H1 (cell line): ENCODE measurements at places on chromosomes 16 and 17.

GRCh38 chr17:56577843-56578204 is 15.7 kb upstream of the NOG start:
- no peak for DNase-seq

DNA sequence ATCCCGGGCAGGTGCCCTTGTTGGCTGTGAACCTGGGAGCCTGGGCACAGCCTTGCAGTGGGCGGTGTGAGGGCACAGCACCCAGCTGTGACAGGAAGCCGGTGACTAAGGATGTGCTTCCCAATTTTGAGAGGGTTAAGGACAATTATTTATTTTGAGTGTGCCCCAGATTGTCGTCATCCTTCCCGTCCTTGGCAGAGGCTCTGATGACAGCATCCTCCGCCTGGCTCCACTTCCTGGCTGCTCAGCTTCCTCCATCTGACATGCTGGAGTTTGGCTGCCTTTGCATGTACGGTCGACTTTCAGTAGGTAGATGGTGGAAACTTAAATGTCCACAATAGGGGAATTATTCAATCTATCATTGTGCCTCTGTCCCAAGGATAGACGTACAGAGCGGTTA is 282.4 kb upstream of the EEF2KMT start:
- DNase-seq = no peak

GRCh38 chr17:66459811-66460270 is 157.4 kb downstream of the PRKCA start:
- DNase-seq = no peak

DNA sequence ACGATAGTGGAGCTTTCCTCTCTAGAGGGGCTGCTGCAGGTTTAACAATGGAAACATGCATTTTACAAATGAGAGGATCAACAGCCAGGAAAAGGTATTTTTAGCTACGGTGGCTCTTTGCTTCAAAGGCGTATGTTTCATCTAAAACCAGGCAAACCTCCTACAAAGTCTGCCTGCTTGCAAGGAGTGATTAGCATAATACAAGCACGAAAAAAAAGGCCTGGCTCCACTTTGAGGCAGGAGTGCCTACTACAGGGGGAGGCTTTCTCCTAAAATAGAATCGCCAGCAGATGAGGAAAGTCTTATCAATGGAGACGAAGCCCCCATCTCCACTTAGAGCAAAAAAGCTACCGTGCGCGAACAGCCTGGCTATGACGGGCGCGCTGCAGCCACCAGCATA is 27.1 kb upstream of the MTSS2 start:
- no peak for DNase-seq

- DNase-seq = no peak
These were observed 387.5 kb downstream of the UTP18 start for GRCh38 chr17:51647826-51648225.

DNA sequence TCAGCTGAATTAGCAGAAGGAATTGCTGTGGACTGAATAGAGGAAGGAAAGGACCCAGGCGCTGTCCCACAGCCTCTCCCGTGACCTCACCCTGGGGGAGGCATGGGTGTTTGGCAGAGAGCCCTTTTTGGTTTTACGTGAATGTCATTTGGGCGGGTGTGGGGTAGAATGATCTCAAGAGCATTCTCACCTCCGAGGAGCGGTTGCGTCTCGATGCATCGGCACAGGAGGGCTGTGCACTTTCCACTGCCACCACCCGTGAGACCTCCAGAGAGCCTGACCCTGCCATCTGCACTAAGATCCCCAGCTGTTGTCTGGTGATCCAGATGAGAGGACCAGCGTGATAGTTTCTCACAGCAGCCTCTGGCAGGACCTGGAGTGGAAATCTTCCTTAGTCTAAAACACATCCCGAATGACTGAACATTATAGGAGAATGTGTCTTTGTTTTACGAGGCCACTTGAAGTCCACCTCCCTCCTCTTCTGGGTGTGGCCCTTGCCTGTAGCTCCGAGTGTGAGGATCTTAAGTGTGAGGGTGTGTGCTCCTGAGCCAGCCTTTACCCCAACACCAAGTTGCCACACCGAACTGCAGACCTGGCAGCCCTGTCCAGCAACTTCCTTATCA is 29.3 kb downstream of the FOXK2 start:
- DNase-seq = no peak

GRCh38 chr16:64919929-64920607 is 201.8 kb downstream of the CDH11 start:
- no peak for DNase-seq
